ENCODE measurements at places on chromosomes 1 and 21.

GRCh38 chr1:155990005-155990739, 11.8 kb upstream of the ARHGEF2 start:
- DNase-seq: no peak

DNA sequence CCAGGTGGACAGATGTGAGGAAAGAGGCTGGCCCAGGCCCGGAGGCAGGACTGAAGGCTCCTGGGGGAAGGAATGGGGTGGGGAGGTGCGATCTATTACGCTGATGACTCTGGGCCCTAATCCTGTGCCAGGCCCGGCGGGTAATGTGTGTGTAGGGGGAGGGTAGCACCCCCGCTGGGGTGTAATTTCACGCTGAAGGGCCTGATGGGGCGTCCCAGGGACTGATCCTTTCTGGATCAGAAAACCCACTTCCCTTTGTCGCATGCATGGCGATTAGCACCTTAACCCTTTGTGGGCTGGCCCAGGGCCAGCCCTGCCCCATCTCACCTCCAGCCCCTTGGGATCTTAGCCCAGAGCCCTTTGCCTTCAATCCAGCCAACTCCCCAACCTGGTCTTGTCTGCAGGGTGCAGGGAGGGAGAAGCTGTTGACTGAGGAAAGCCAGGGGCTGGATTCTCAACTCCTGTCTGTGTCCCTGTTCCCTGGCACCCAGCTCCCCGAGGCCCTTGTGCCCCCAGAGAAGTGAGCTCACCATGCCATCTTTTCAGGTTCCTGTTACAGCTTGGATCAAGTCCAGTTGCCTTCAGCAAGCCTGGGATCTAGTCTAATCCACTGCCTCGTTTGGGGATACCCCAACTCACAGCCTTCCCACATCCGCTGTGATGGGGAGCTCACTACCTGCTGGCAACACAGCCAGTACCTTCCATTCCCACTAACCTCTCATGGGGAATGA, 26.0 kb downstream of the KNCN start:
- no peak for DNase-seq

DNA sequence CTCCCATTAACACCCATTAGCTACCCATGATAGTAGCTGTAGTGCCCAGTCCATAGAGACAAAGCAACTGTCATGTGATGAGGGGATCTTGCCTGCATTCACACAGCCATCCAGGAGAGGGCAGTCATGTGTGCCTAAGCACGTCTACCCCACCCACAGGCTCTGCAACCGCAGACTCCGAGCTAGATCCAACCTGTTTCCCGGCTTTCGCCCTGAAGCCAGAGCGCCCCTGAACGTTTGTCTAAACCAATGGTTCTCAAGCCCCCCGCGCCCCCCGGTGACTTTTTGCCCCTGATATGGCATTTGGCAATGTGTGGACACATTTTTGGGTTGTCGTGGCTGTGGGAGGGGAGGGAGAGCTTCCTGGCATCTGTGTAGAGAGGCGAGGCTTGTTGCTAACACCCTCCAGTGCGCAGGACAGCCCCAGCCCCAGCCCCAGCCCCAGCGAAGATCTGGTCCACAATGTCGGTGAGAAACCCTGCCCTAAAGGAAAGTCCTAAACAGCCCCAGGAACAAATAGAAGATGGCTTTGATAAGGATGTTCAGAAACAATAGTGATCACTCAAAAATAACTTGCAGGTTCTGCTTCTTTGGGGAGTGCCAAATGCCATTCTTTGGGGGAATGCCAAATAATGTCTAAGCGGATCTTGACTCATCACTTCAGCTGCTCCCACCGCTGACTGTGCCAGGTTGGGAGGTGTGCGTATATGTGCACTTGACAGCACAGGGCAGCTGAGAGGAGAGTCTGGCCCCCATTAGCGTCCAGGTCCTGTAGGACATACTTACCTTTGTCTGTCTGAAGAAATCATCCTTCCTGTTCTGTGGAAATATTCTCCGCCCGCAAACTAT, 34.5 kb downstream of the SLC44A3 start:
- DNase-seq: peak; percentile 79

GRCh38 chr1:37040773-37041172, 6.5 kb upstream of the GRIK3 start:
- DNase-seq: no peak

GRCh38 chr1:47510282-47510811, 72.5 kb downstream of the FOXD2 start:
- DNase-seq: no peak

DNA sequence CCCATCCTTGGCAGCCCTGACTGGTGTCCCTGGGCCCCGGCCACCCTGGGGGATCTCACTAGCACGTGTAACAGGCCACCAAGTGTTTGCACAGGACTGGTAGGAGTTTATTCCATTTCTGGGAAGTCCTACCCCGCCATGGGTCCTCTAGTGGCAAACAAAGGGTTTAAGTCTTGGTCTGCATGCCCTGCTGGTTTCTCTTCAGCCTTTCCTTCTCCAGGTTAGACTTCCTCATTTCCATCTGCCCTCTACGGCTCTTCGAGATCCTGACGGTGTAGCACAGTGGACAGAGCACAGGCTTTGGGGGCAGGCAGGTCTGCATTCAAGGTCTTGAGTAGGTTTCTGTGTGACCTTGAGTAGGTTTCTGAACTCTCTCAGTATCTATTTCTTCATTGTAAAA, 2.8 kb downstream of the AGTRAP start:
- DNase-seq: no peak

DNA sequence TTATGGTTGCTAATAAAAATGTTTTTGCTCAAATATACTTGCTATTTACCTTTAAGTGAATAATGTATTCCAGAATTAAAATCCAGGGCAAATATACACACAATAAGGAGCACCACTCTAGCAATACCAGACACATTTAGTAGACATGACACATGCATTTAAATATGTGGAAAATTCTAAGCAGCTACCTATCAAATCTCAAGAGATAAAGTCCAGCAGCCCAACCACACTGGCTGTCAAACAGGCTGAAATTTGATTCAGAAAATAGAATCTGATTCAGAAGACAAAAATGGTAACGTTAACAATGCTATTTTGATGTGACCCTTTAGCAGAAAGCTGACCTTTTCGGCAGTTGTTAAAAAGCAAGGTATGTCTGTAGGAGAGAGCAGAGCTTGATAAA, 42.3 kb downstream of the PLEKHO1 start:
- no peak for DNase-seq

DNA sequence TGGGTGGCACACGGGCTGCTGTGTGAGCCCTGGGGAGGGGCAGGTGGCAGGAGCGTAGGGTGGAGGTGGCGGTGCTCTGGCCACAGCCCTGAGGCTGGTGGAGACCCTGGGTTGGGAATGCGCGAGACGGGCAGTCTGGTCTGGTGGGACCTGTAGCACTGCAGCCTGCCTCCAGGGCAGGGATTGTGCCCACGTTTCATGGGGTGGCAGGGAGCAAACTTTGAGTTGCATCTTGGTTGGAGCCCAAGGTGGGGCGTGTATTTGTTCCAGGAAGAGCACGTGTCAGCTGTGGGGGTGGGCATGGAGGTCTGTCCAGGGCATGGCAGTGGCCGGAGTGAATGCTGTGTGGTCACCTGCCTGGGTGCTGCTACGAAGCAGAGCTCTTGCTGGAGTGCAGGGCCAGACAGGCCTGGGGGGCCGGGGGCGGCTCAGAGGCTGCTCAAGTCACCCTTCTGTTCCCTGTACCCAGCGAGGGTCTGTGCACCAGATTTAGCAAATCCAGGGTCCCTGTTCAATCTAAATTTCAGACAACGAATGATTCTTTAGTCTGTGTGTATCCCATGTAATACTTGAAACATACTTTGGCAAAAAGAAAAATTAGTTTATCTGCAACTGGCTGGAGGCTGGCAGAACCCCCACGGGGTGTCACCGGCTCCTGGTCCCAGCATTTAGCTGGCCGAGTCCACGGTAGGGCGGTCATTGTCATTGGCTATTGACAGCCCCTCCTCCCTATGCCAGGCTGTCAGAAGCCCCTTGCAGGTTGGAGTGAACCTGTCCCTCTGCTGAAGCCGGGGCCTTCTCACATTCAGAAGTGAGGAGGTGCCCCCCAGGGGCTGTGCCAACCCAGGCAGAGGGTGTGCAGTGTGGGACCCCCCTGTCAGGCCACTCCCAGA, 27.3 kb downstream of the KRTAP10-1 start:
- DNase-seq: no peak

DNA sequence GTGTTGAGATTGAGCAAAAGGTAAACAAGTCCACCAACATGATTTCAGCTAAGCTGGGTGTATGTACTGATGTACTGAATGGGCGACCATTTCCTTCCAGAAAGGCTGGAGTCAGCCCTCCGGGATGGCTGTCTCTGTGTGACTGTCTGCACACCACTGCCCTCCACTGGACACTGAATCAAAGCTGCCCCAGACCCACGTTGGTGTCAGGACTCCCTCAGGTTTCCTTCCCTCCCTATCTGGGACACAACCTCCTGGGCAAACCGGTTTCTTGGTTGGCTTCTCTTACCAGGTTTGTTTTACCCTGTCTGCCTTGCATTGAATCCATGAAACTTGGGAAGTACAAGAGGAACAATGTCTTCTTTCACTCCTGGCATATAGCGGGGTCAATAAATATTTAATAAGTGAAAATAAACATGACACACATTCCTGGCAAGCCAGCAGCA, 5.3 kb upstream of the SRP9 start:
- DNase-seq: no peak

DNA sequence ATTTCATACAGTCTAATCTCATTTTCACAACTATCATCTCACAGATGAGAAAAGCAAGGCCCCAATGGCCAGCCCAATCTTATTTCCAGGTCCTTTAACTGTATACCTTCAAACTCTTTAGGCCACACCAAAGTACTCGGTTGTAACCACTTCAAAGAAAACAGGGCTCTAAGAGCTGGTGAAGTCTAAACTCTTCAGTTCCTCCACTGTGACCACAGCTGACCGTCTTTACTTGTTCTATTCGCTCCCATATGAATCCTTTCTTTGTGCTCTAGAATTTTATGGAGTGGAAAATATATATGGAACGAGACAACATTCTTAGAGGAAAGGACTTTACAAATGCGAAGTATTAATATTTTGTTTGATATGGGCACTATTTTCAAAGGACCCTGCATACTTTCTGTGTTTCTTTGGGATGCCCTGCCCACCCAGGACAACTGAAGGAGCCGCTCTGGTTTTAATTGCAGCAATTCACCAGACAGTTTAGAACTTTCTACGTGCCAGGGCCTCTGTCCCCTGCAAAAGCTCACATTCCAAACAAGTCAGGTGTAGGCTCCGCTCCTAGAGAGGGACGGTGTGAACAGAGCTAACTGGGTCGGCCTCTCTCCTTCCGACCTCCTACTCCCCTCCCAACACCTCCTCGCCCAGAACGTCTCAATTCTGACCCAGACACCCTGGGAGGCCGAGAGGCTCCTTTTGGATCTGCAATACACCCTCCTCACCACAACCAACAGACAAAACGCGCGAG, 15.7 kb downstream of the IER5 start:
- DNase-seq: no peak

DNA sequence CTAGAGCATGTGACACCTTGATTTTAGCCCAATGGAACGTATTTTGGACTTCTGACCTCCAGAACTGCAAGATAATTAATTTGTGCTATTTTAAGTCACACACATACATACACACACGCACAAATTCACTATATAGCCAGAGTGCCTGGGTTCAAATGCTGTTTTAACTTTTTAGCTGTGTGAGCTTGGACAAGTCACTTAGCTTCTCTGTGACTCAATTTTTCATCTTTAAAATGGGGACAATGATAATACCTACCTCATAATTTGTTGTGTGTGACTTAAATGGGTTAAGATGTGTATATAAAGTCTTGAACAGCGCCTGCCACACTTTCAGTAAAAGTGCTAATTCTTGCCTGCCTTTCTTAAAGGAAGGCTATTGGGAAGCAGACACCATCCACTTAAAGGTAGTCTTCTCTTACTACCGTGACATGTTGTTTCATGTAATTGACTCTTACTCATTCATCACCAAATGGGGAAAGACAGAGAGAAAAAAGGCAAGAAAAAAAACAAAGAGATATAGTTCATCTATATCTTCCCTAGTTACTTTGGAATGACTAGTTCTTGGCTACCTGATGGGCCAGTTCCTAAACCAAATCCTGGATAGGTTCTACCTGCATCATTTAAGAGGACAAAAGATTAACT, 56.3 kb downstream of the SLC30A7 start:
- no peak for DNase-seq

GRCh38 chr1:107557095-107557494, 407.9 kb downstream of the VAV3 start:
- DNase-seq: no peak

DNA sequence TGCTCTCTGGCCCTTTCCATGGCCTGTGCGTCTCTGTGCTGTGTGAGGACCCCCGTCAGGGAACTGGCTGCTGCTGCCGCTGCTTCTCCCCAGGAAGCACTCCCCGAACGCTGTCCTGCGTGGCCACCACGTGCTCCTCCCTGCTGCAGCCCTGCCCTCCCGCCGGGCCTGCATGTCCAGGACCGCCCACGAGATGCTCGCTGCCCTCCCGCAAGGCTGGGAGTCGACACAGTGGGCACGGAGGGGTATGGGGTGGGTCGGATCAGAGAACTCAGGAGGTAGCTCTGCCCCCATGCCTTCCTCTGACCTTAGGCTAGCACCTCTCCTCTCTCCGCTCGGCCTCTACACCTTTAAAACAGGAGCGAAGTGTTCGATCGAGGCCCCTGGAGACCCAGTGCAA, 171.9 kb upstream of the AJAP1 start:
- no peak for DNase-seq

DNA sequence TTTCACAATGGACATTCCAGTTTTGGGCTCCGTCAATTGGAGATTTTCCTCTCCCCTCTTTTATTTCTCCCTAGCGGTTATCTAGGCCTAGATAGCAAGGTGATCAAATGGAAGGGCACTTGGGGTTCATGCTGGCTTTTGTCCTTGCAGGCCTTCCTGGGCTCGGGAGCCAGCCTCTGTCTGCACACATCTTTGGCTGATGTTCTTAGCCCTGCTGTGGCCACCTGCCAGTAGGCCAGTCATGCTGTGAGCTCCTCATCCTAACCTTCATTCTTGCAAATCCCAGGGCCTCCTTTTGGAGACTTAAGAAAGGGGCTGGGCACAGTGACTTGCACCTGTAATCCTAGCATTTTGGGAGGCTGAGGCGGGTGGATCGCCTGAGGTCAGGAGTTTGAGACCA, 13.5 kb downstream of the TIE1 start:
- no peak for DNase-seq

DNA sequence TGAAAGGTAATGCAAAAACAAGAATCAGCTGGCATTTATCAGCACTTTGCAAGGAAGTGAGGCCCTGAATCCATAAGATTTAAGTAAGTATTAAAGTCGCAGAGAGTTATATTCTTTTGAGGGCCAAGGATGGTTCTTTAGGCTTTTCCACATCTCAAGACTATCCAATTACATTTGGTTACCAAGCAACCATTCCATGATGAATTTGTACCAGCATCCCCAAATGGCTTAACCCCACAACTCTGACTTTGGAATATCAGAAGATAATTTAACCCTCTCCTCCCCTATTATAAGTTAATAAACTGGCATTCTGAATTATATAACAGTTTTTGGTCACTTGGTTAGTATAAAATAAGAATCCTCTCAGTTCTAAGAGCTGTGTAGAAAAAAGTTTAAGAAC, 2.8 kb downstream of the PHTF1 start:
- no peak for DNase-seq

GRCh38 chr1:2360588-2361364, 30.6 kb downstream of the MORN1 start:
- DNase-seq: no peak
